ENCODE measurements at places on chromosomes 6 and 20.

GRCh38 chr6:131377112-131377705 is 195.8 kb upstream of the ARG1 start:
- no peak for DNase-seq

DNA sequence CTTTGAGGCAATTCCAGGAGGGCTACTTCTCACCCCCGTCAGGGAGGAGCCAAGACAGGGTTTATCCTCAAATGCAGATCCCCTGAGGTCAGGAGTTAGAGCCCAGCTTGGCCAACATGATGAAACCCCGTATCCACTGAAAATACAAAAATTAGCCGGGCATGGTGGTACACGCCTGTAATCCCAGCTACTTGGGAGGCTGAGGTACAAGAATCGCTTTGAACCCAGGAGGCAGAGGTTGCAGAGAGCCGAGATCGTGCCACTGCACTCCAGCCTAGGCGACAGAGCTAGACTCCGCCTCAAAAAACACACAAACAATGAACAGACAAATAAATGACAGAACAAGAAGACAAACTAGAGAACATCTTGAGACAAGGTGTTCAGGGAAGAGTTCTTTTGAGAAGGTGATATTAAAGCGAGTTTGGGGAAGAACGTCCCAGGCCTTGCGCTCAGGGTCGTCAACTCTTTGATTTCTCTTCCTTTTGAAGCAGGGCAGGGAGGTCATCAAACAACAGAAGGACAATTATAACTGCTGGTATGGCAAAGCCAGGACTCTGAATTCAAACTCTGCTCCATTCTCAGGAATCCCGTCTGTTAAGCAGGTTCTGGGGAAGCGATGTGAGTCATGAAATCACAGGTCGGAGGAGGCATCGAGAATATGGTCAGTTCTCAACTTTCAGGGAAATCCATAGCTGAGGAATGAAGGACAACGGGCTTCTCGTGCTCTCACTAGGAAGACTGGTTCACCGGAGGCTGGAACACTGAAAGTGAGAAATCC is 1.4 kb upstream of the RALY start:
- DNase-seq: no peak

GRCh38 chr20:17155401-17155800 is 71.4 kb upstream of the PCSK2 start:
- no peak for DNase-seq

- DNase-seq: no peak
Observed at GRCh38 chr6:82740072-82740471, 325.6 kb downstream of the UBE3D start.

GRCh38 chr20:19780261-19780660 is 22.2 kb downstream of the RIN2 start:
- no peak for DNase-seq

GRCh38 chr20:60964911-60965310 is 287.1 kb upstream of the CDH4 start:
- no peak for DNase-seq

- DNase-seq: no peak
Observed at GRCh38 chr6:83292900-83293843, 100.0 kb downstream of the RWDD2A start.

GRCh38 chr6:139129284-139129683 is 5.6 kb upstream of the HECA start:
- DNase-seq: no peak

- DNase-seq: no peak
Observed at GRCh38 chr6:157498817-157499216, 117.8 kb downstream of the ZDHHC14 start.

DNA sequence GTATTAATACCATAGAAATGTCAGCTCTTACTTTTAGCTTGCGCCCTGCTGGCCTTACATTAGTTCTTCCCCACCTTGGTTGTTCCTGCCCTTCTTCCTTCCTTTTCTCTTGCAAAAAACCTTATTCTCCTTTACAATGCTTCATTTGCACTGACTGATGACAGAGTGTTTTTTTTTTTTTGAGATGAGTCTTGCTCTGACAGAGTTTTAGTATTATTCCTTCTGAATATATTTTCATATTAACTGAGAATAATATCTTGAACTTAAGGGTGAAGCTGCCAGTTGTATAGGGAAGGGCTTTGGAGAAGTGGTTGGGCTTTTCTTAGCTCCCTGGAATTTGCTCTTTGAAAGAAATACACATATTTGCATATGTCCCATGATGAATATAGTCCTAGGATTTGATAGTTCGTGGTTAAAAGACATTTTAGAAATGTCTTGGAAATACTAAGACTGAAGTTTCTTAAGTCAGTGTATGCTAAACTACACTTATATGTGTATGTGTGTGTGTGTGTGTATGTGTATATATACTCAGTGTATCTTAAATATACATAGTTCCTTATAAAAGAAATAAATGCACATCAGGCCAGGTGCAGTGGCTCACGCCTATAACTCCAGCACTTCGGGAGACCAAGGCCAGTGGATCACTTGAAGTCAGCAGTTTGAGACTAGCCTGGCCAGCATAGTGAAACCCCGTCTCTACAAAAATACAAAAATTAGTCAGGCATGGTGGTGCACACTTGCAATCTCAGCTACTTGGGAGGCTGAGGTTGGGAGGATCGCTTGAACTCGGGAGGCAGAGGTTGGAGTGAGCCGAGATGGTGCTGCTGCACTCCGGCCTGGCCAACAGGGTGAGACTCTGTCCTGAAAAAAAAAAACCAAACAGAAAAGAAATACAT is 216.1 kb upstream of the MYLIP start:
- no peak for DNase-seq

DNA sequence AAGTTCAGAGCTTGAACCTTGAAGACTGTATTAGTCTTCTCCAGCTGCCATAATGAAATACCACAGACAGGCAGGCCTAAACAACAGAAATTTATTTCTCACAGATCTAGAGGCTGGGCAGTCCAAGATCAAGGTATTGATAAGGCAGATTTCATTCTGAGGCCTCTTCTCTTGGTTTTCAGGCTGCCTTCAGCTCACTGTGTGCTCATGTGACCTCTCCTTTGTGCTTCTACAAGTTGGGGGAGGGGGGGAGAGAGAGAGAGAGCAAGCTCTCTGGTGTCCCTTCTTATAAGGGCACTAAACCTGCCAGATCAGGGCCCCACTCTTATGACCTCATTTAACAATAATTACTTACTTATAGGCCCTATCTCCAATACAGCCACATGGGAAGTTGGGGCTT is 102.6 kb upstream of the RSPO3 start:
- no peak for DNase-seq

DNA sequence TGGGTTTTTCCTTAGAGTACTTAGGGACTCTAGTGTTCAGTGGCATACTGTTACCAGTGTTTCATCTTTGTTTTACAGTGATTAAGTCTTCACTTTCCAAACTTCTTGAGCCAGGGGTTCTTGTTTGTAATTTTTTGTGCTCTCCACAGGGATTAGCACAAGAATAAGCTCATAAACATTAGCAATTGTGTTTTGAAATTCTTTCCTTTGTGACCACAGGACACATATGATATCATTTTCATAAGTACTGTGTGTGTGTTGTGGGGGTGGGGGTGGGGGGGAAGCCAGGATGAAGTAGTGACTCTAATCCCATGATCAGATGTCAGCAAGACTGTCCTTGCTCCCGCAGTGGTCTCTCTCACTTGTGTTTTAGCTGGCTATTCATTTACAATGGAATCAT is 101.5 kb upstream of the SCP2D1 start:
- DNase-seq: no peak

DNA sequence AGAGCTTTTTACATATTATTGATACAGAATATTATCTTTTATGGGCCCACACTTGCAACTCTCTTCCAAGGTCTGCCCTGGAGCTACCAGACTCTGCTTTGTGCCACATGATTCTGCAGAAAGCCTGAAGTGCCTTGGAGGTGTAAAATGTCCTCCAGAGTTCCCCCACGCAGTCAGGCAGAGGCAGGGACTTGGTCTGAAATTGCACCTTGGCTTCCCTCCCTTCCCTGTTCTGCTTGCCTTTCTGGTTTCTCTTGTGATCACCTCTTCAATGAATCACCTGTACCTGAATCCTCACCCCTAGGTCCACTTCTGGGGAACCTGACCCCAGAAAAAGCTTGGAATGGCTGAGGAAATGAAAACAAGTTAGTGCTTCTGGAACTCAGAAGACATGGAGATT is 43.0 kb upstream of the TGM2 start:
- DNase-seq: no peak

GRCh38 chr6:143743301-143744166 is 65.8 kb downstream of the PHACTR2 start:
- DNase-seq: no peak

DNA sequence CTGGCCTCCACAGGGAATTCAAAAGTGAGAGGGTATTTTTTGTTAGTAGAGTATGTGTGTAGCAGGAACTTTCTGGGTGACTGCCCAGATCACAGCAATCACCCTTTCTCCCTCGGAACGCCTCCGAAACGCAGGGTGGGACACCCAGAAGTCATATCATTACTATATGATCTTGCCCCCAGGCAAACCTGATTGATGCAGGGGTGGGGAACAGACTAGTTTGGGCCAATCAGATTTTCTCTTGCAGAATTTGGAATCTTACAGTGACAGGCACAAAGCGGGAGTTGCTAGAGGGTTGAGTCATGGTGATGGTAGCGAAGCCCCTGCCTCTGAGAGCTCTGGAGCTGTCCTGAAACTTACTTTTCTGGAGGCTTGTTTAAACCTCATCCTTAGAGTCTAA is 16.5 kb upstream of the RPN2 start:
- DNase-seq: no peak

- no peak for DNase-seq
Observed at GRCh38 chr6:84625506-84625905, 138.9 kb downstream of the TBX18 start.

GRCh38 chr6:23890543-23891227 is 235.3 kb upstream of the NRSN1 start:
- no peak for DNase-seq

GRCh38 chr20:45944965-45945677 is 10.6 kb downstream of the PCIF1 start:
- DNase-seq: no peak

DNA sequence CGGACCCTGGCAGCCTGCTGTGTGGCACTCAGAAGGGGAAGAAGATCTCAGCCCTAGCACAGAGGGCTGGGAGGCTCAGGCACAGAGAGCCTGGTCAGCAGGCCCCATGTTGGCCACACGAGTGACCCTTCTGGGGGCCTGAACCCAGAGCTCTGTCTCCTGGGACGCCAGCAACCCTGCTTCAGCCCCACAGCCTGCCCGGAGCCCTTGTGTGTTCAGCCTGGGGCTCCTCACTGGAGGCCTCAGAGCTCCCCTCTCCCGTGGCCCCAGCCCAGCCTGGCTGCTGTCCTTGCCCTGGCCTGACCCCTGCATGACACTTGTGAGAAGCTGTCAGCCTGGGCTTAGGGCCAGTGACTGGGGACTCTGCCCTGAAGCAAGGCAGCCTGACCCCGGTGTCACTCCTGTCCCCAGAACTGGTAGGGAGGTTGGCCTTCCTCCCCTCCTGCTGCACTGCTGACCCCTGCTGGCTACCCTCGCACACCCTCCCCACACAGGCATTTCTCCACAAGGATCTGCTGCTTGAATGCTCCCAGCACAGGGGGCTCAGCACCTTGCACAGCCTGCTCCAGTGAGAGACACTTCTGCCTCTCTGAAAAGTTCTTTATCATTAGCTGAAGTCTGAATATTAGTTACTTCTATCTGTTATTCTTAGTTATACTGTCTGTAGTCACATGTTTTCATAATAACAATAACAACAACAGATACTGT is 15.4 kb upstream of the IP6K3 start:
- DNase-seq: no peak

DNA sequence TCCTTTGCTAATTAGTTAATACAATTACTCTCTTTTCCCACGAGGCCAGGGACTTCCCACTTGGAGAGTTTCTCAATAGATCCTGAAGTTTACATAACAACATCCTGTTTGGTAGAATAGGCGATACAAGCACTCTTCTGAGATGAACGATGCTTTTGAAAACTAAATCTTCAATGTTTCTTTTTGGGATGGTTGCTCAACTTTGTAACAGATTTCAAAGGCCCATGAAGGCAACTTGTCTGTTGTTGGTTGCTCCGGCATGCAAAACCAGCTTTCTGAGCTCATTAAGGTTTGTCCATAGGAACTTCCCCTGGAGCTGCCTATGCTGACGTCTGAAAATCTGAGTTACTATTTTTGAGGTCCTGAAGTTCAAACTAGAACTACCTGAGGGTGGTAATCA is 25.9 kb upstream of the ROS1 start:
- DNase-seq: no peak

GRCh38 chr6:155014670-155015300 is 19.7 kb downstream of the TIAM2 start:
- DNase-seq: no peak

- DNase-seq: no peak
Observed at GRCh38 chr20:24965065-24965919, 16.2 kb downstream of the CST7 start.

- no peak for DNase-seq
Observed at GRCh38 chr6:153058909-153059308, 56.4 kb upstream of the MTRF1L start.

GRCh38 chr6:130152908-130153510 is 69.7 kb downstream of the SAMD3 start:
- no peak for DNase-seq

- no peak for DNase-seq
Observed at GRCh38 chr6:17281497-17282481, 628 bp downstream of the RBM24 start.

GRCh38 chr20:9440892-9441291 is 73.5 kb upstream of the LAMP5 start:
- DNase-seq: no peak

GRCh38 chr6:106574741-106575458 is 54.4 kb downstream of the RTN4IP1 start:
- no peak for DNase-seq

GRCh38 chr6:109194880-109195279 is 99.6 kb downstream of the CEP57L1 start:
- DNase-seq: no peak

- DNase-seq: no peak
Observed at GRCh38 chr6:75170691-75171560, 34.9 kb downstream of the COL12A1 start.

DNA sequence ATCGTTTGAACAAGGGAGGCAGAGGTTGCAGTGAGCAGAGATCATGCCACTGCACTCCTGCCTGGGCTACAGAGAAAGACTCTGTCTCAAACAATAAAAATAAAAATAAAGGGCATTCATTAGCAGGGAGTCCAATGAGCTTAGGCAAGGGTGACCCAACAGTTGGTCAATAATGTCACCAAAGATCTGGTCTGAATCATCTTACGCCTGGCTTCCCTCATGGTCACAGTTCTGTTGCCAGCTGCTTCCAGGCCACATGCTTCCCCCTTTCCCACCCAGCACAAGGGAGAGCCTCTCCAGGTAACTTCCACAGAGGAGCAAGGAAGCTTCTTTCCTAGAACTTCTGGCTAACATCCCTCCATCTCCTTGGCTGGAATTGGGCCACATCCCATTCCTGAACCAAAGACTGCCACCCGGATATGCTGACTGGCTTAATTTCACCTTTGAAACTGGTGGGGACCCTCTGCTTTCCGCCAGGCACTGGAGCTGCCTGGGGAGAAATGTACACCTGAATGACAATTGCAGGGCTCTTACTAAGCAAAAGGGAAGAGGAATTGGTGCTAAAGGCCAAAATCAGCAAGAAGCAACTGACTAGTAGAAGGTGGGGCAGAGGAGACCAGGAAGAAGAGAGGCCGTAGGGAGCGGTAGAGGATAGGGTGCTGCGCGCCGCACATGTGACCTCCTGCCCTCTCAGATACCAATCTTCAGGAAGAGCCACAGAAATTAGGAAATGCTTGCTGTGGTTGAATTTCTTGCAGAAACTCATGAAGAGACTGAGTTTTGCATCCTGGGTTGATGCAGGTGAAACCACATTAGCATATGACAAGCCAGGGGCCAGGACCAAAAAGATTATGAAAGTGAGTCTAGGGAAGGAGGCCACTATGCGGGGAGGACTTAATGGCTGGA is 8.3 kb upstream of the SCML4 start:
- DNase-seq: no peak
